Fibroblast of skin of scalp (primary cell): ENCODE measurements at places on chromosomes 7 and 10.

- no peak for DNase-seq
Observed at GRCh38 chr7:2440608-2441245, 35.5 kb downstream of the GRIFIN start.

- peak; percentile 55 for DNase-seq
Observed at GRCh38 chr10:78672918-78673317, 395.8 kb upstream of the ZMIZ1 start.

- DNase-seq = no peak
Observed at GRCh38 chr7:42930889-42931288, 1.1 kb downstream of the PSMA2 start.

DNA sequence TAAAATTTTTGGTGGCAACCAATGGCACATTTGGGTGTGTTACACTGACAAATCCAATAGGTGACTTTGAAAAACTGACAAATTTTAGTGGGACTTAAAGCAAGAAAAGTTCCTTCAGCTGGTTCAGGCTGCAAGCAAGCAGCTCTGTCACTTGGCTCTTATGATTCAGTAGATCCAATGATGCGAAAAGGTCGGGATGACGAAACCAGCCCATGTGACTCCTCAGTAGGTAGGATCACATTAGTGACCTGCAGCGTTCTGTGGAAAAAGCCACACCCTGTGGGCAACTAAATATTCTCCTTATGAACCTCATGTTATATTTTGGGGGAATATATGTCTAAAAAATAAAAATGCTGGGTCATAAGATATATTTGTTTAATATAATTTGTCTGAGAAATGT lies 13.3 kb upstream of the TSGA13 start:
- no peak for DNase-seq

DNA sequence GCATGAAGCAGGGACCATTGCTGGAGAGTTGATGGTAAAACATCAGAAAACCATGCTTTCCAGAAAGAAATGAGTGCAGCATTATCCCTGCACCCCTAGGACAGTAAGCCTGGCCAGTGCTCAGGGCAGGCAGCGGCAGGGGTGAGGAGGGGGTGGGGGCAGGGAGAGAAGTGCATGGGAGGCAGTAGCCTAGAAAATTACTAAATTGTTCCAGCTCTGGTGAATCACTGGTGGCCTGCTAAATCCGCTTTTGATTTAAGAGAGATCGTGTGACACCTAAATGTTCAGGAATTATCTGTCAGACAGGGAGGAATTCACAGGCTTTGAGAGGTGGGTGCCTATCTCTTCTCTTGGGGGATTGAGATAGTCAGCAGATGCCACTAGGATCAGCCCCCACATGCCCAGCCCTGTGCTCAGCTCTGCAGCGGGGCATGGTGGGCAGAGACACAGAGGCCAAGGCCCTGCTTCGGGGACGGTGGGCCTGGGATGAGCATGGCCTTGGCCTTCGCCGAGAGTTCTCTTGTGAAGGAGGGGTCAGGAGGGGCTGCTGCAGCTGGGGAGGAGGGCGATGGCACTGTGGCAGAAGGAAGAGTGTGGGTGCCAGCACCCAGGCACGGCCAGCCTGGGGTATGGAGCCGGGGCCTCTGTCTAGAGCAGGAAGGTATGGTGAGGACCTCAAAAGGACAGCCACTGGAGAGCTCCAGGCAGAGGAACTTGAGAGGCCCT lies 5.0 kb upstream of the AQP1 start:
- DNase-seq = peak; percentile 63

- no peak for DNase-seq
Observed at GRCh38 chr7:25034136-25034535, 54.2 kb upstream of the OSBPL3 start.

GRCh38 chr10:67075491-67075971 lies 149.7 kb downstream of the LRRTM3 start:
- DNase-seq = no peak

DNA sequence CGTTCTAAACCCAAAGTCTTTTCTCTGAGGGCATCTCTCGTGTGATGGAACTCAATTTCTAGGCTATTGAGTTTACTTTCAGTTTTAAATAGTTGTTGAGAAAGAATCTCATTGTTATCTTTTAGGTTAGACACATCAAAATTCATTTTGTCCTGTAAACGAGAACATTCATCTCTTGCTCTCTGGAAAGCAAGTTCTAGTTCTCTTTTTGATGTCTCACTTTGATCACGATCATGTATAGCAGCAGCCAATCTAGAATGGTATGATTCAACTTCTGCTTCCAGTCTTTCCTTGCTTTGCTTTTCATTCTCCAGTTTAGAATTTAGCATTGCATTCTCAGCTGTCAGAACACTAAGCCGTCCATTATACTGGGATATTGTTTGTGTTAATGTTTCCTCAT lies 65.1 kb downstream of the ANKRD26 start:
- DNase-seq = no peak

DNA sequence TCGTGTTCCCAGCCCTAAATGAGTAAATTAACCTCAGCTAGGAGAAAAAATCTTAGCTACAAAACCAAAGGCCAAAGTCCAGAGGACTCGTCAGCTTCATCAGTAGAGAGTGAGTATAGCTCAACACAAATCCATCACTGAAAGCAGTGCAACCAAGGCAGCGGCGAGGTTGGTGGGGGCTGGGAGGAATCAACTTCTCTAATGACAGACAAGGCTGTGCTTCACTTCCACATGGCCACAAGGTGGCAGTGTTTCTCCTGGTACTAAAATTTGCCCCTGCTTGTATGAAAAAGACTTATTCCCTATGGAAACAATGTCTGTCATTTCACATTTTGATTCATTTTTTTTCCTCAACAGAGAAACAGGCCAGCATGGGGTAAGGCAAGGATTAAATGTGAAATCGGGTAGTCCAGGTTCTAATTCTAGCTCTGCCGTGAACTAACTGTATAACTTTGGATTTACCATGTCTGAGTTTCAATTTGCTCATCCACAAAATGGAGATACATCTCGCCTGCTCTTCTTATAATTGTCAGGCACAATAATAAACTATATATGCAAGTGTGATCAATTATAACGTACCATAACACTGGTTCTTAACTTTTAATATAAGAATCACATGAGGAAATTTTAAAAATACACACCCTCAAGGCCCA lies 39.3 kb downstream of the FAS start:
- peak; percentile 85 for DNase-seq

DNA sequence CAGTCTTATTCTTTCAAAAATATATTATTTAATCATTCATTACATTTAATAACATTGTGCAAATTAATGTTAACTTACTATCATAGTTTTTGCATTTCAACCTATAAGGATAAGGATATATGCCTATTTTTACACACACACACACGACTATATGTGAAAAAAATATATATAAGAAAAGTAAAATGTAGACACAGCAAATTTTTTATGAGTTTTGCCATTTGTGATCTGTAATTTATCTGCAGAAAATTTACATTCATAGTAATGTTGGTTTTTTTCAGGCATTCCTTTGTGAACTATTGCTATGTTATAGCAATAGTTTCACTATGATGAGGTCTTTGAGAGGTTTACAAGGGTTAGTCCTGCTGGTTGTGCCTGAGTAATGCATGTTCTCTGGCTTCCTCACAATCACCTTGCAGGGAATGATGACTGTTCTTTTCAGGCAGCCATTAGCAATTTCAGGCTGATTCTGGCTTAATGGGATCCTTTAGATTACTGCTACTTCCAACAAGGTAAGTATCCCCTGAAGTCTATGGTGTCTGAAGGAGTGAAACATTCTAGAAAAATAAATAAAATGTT lies 183.7 kb upstream of the CDK1 start:
- no peak for DNase-seq

DNA sequence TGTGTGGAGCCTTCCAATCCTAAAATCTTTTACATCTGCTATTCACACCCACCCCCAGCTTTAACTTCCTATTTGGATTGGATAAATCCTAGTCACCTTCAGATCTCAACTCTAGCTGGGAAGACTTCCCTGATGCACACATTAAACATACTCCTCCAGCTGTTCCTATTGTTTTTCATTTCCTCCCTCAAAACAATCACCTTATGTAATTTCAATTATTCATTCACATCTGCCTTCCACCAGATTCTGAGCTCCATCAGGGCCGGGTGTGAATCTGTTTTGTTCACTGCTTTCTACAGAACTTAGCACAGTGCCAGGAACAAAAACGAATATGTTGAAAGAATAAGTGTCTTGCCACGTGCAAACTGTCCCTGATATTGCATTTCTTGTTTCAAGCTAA lies 497.4 kb downstream of the PLXDC2 start:
- no peak for DNase-seq

DNA sequence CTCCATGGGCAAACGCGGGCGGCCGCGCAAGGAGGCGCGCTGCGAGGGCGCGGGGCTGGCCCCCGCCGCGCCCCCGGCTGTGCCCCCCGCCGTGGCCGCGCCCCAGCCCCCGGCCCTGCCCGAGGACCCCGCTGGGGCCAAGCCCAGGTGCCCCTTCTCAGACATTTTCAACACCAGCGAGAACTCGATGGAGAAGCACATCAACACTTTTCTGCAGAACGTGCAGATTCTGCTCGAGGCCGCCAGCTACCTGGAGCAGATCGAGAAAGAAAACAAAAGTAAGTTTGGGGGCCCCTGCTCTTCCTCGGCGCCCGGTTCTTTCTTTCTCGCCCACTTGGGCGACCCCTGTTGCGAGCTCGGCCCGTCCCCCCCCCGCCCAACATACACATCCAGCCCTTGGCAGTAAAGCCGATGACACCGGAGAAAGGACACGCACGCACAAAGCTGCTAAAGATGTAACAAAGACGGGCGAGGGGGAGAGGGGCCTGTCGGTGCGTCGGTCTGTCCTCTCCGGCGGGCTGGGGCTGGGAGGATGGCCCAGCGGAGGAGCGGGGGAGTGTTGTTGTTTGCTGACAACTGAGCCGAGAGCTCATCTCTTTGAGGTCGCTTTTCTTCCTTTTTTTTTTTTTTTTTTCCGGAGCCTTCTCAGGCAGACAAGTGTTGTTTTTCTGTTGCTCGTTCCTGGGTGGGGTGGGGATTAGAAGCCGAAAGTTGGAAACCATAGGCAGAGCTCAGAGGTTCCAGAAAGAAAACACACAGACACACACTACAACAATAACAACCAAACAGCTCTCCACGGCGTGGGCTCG lies 604 bp downstream of the MXI1 start:
- DNase-seq = peak; percentile 36

- peak; percentile 45 for DNase-seq
Observed at GRCh38 chr10:24448351-24448999, 239.5 kb downstream of the KIAA1217 start.

- no peak for DNase-seq
Observed at GRCh38 chr7:133529861-133530260, 277.0 kb downstream of the EXOC4 start.

GRCh38 chr7:36198854-36199266 lies 45.8 kb downstream of the EEPD1 start:
- peak; percentile 33 for DNase-seq

- no peak for DNase-seq
Observed at GRCh38 chr7:24419077-24419476, 135.1 kb downstream of the NPY start.

- no peak for DNase-seq
Observed at GRCh38 chr7:147412109-147412508, 1178.5 kb upstream of the C7orf33 start.

DNA sequence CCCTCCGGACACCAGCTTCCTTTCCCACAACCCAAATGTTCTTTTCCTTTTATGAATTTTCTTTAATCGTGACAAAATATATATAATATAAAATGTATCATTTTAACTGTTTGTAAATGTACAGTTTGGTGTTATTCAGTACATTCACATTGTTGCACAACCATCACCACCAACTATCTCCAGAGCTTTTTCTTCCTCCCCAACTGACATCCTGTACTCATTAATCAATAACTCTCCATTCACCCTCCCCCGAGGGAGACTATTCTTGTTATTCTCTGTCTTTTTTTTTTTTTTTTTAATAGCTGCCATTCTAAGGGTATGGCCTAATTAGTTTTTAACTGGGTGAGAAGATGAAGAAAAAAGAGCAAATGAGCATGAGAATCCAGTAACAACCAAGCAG lies 30.6 kb upstream of the ITGB1 start:
- DNase-seq = no peak
